ENCODE measurements at places on chromosomes 3 and 15.

DNA sequence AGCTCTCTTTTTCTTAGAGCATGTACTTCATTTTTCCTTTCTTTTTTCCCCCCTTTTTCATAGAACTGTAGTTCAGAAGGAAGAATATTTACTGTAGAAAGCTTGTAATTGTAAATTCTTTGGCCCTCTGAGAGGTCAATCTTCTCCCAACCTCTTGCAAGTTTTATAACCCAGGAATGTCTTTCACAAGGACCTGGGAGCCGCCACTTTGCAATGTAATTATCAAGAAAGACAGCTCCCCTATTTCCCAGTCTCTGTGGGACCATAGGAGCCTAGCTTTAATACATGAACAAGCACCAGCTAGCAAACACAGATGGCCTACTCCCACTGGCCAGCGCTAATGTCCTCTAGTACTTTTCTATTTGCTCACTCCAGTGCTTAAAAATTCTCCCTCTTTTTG, 51.4 kb downstream of the NFKBIZ start:
- DNase-seq, result no peak

DNA sequence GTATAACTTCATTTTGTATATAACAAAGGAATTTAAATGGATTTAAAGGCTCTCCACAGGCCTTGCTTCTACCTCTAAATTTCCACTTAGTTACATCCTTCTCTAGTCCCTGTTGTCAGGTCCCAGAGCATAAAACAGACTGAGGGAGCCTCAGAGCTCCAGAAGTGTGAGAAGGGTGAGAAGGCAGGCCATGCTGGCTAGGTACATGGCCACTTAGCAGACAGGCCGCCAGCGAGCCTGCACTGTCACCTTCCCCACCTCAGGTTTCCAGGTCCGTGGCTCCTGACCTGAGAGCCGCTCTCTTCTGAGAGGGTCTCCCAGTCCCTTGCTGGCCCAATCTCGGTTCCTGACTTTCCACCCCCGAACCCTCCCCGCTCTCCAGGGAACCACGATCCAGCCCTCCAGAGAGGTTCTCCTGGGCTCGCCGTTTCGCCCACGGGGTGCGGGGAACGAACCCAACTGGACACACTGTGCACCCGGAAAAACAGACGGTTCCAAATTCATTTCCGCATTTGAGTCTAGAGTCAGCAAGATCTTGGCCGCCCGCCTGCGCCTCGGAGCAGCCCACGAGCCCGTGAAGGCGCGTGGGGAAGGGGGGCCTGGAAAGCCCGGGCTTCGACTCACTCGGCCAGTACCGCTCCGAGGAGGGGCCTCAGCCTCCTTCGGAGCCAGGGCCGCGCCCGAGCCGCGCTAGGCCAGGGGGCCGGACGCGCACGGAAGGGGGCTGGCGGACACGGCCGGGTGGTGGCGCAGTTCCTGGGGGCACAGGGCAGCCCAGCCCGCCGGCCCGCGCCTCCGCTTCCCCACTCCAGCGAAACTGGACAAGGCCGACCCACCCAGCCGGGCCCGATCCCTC, 16.7 kb upstream of the SOX2 start:
- DNase-seq, result no peak

DNA sequence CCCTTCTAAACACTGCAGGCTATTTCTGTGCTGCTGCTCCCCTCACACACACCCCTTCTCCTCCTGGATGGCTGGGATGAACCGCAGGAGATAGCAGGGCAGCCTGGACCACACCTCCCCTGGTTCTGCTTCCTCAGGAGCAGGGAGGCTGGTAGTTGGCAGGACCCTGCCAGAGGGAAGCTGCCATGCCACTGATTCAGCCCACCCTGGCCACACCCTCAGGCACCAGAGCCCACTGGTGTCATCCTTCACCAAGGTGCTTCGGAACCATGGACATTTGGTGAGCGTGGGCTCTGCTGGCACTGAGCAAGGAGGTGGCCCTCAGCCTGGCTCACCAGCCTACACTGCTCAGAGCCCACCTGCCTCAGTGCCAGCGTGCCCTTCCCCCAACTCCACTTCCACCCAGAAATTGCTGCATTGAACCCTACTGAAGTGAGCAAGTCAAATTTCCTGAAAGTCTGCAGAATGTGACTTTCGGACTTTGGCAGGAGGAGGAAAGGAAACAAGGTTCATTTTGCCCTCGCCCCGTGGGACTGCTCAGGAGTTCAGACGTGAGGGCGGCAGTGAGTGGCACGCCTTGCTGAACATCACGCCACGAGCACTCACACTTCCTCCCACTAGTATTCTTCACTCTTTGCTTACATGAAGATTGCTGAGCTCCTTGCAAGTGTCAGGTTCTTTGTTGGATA, 26.3 kb downstream of the BMF start:
- DNase-seq, result no peak

DNA sequence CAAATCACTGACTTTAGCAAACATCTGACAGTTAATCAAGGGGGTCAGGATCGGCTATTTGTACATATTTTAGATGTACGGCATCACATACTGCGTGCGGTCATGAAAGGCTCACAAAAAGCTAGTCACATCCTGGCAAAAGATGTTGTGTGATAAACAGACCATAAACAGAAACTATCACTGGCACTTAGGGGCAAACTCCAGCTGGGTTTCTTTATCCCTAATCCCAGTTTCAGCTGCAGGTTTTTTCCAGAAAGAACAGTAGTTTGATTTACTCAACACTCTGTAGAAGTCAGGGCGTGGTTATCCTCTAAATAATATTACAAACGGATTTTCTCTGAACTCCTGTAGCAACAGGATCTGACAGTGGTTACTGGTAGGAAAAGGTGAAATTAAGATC, 112.4 kb upstream of the BHLHE40 start:
- DNase-seq, result no peak

GRCh38 chr15:98442379-98442833, 205.9 kb upstream of the IGF1R start:
- DNase-seq, result no peak

- no peak for DNase-seq
Measured at GRCh38 chr15:38085931-38086568, 151.6 kb downstream of the TMCO5A start.

GRCh38 chr15:94324117-94324826, 92.9 kb downstream of the MCTP2 start:
- peak; percentile 27 for DNase-seq

- no peak for DNase-seq
Measured at GRCh38 chr15:31499953-31500765, 173.5 kb downstream of the KLF13 start.

DNA sequence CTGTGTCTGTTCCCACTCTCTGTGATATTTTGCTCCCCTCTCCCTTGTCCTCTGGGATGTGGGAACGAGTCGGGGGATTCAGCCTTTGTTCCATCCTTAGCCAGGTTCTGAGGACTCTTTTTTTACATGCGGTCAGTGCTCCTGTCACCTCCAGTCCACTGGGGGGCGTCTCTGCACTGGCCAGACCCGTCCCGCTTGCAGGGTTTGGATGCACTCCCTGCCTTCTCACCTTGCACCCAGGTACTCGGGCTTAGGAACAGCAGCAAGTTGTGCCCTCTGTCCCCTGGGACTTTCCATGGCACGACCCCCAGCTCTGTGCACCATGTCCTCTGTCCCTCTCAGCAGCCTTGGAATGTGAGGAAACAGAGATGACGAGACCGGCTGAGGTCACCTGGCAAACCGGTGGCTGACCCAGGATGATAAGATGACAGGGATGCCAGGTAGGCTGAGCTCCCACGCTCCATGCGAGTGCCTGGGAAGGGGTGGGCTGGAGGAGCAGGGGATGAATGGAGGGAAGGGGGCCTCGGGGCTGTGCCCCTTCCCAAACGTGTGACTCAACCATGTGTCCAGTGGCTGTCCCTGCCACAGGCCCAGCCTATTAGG, 27.3 kb upstream of the FGD5 start:
- peak; percentile 19 for DNase-seq

DNA sequence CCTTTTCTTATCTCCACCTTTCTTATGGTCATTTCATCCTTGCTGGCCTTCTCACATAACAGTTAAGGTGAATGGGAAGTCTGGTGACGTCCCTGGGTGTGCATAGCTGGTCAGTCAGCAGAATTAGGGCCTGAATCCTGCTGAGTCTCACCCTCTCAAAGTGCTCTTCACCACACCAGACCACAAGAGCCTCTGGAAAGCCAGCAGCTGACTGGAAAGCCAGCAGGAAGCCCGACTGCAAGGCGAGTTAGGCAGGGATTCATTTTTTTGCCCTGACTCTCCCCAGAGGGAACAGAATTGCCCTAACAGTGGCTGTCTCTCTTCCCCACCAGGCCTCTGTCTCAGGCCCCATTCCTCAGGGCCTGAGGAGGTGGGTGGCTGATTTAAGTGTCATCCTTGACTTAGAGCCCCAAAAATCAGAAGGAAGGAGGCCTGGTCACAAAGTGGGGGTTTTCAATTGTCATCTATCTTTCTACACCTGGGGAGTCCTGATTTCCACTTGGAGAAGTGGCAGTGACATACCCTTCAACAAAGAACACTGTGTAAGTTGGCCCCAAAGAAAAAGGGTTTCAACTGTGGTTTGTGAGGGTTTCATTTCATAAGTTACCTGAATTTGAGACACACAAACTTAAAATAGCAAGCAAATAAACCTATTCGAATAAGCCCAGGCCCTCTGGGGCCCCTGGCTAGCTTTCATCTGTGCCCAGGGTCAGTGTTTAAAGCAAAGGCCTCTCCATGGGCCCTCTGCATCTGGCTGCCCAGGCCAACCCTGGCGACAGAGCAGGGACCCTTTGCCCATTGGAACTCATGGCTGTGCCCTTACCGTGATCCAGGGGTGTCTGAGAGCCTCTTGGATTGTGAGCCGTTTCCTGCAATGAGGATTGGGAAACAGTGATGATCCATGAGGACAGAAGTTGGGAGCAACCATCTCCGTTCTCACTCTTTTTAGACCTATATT, 90.5 kb upstream of the HERC1 start:
- no peak for DNase-seq

DNA sequence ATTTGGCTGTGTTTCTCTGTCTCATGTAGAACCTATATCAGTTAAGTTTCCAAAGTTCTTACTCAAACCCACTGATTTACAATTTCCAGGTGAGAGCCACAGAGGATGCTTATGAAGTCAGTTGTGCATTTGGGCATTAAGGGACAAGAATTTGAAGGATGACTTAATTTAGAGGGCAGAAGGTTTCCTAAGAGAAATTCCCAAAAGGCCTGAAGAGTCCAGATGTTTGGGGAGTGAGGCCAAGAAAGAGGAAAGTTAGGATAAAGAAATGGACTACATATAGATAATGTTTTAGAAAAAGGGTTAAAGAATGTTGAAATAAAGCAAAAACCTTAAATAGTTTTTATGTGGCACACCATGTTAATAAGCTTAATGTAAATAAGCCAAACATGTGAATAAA, 338.7 kb upstream of the GRM7 start:
- DNase-seq, result no peak

GRCh38 chr3:128412180-128413002, 54.3 kb downstream of the DNAJB8 start:
- no peak for DNase-seq

DNA sequence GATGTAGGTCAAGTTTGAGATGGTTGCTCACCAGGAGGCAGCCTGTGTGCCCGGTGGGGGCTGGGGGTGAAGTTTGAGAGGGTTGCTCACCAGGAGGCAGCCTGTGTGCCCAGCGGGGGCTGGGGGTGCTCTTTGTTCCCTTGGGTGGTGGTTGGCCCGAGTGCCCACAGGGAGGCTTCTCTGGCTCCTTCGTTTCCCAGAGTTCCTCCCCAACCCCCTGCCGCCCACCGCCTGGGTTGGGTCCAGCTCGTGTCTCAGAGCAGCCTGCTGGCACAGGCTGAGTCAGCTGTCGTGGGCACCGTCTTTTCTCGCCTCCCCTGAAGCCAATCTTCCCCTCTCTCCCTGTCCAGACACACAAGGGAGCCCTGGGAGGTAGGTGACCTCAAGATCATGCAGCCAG, 3.1 kb downstream of the APBA2 start:
- DNase-seq, result no peak

DNA sequence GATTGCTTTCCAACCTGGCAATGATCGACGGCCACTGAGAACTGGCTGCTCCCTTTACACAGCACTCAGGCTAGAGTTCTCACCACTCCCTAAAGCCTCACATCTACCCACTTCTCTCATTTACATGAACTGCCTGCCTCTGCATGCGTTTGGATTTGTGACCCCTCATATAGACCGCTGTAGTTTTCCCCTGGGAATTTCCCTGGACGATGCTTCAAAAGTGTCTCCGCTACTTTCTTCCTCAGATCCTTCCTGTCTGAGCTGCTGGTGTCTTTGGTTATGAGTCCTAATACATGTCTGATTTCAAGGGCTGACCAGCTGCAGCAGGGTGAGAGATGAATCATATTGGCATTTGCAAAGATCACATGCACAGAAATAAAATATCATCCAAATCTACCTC, 116.7 kb upstream of the ETV5 start:
- no peak for DNase-seq

- DNase-seq, result no peak
Measured at GRCh38 chr3:46406788-46407611, at the start of the genes CCR5AS and CCRL2. Gene CCR5AS, minus strand, starts transcription at chr3:46407066. Gene CCRL2, plus strand, starts transcription at chr3:46407259. Its CDS starts 821 bp downstream, at chr3:46408080.

DNA sequence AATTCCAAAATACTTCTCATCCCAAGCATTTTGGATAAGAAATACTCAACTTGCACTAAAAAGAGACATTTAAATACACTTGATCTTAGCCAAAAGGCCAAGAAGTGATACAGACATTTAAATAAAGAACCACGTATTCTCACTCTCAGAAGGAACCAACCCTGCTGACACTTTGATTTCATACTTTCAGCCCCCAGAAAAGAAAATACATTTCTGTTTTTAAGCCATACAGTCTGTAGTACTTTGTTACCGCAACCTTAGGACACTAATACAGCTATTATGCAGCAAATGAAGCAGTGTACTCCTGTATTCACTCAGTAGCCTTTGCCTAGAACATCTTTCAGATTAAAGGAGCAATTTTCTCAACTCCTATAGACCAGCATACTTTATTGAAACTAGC, 86.7 kb downstream of the TBC1D5 start:
- DNase-seq, result no peak

DNA sequence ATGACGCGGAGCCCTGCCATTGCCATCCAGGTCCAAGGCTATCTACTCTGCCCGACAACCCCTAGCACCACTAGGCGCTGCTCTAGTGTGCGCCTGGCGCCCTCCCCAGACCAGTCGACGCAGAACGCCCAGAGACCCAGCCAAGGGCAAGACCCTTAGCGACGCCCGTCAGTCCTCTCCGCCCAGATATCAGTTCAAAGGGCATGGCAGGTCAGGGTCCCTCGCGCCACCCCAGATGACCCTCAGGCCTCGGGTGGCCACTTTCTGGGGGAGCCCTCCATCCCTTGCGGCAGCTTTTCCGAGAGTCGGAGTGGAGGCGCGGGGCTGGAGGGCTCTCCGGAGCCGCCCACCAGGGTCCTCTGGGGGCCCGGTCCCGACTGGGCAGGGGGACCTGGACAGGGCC, 371 bp upstream of the CLSTN2 start:
- DNase-seq, result no peak

DNA sequence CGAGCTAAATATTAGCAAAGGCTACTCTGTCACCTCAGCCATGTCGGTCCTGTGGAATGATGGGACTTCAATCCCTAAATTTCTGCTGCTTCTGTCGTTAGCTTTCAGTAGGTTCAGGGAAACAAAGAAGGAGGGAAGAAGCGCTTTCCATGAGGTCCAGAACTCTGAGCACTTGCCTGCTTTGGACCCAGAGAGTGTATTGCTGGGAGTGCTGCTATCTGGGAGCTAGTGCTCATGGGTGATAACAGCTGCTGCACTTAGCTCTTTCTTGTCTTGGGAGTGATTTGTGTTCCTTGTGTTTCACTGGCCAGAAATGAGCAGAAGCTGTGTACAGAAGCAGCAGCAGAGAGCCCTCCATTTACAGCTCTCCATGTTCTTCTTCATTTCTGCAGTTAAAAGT, 369.8 kb downstream of the DIPK2A start:
- no peak for DNase-seq
